Activated CD4-positive, alpha-beta T cell treated with anti-CD3 and anti-CD28 coated beads for 24 hours (primary cell): ENCODE measurements at places on chromosomes 4 and X.

DNA sequence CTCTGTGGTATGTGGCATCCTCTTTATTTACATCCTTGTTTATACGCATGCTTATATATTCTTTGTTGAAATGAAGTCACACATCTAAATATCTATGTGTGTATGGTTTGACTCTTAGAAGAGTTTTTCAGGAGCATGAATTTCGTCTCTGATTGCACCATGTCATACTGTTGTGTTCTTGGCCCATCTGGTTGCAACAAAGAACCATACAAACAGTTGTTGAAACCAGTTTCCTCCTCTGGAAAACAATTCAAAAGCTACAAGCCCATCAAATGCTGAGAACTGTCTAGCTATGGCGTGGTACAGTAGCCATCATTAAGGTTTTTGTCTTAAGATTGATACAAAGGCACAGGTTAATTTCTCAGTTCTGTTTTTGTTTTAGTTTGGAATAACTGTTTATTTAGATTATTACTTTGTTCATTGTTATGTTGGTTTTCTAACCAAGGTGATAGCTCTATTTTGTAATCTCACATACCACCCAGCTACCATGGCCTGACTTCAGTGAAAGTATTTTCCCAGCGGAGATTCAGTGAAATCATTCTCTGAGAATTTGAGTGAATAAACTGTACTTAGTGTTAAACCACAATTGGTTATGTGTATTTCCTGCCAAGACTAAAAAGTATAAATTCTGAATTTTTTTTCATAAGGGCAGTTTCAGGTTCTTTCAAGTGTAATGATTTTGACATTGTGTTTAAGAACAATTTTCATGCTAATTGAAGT, 91.0 kb downstream of the ARHGAP24 start:
- DNase-seq = no peak

DNA sequence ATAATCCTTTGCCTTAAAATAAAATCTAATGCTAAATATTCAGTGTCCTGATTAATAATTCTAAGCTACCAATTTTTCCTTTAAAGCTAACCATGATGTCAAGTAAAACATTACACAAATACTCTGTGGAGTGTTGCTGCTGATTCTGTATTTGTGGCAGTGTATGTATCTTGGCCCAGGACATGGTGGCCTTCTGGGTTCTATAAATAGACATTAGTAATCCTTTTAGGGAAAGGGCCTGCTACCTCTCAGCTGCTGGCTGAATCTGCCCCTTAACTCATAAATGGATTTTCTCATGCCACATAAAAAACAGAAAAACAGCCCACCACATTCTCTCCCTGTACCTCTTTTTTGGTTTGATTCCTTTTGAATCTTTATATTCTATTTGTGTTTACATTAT, 1.2 kb upstream of the XK start:
- no peak for DNase-seq

DNA sequence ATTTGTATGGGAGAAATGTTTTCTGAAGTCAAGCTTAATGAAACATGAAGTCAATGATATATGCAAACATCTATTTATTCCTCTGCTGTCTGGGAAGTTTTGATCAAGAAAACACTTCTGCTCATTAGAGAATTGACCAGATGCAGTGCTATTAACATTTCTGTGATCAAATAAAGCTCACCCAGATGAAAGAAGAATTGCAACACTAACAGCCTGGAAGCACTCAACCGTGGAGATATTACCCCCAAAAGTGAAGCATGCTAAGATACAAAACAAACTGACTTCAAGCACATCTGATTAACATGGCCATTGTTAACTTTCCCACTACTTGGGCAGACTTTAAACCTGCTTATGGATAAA, 73.7 kb upstream of the GUCY1A1 start:
- no peak for DNase-seq

DNA sequence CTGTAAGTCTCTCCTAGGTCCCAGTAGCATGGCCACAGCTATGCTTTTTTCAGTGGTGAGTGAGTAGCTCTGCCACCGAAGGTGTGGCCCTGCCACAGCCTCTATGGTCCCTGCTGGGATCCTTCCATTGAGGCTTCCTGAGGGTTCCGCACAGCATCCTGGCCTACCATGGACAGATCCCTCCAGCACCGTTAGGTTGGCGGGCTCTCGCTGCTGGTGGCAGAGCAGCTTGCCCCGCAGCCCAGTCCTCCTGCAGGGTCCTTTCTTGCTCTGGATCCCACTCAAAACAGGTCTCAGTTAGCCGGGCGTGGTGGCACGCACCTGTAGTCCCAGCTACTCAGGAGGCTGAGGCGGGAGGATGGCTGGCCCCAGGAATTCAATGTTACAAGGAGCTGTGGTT, 2.4 kb upstream of the PDZD4 start:
- DNase-seq = no peak

GRCh38 chrX:48468247-48468671, 1.8 kb downstream of the SLC38A5 start:
- DNase-seq = peak; percentile 38

DNA sequence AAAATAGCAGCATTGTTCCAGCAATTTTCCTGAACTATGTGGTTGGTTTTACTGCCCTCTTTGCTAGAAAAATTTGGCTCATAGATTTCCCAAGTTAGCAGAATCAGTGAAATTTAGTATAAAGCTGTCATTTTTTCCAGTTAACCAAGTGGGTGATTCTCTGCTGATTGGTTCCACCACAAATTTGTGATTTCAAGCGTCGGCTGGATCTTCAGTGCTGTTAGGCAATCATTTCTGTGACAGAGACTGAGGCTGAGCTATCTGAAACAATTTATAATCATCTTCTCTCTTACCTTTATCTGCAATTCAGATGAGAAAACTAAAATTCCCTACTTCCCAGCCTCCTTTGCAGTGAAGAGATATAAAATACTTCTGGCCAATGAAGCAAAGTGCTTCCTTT, 68.6 kb upstream of the OTUD4 start:
- DNase-seq = no peak

GRCh38 chrX:1074755-1075154, 137.7 kb downstream of the CRLF2 start:
- DNase-seq = no peak

DNA sequence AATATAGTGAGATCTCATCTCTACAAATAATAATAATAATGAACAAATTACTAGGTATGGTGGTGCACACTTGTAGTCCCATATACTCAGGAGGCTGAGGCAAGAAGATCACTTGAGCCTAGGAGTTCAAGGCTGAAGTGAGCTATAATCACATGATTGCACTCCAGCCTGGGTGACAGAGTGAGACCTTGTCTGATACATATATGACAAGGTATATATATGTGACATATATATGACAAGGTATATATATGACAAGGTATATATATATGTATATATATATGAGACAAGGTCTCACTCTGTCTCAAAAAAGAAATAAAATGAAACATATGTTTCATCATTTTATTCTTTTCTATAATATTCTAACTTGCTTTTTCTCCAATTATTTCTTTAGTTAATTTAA, 278.1 kb upstream of the TET2 start:
- DNase-seq = no peak

GRCh38 chr4:38782452-38783108, at the start of gene TLR10:
Gene TLR10, minus strand, starts transcription at chr4:38782990. Its CDS starts 7,400 bp downstream, at chr4:38775590.
- no peak for DNase-seq

DNA sequence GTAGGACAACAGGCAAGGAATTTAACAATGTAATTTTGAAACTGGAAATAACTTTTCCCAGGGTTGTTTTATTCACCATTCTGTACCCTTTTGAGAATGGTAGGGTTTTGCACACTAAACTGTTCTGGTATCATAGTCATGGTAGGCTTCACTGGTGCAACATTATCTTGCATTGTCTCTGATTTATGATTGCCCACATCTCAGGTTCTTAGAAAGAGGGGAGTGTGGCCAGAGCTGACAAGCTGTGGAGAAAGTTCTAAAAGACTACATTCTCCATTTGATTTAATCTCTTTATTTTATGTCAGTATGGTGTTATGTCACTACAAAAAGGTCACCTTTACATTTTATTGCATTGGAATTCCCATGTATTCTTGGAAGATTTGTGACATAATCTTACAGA, 447.3 kb downstream of the GRIA2 start:
- no peak for DNase-seq

DNA sequence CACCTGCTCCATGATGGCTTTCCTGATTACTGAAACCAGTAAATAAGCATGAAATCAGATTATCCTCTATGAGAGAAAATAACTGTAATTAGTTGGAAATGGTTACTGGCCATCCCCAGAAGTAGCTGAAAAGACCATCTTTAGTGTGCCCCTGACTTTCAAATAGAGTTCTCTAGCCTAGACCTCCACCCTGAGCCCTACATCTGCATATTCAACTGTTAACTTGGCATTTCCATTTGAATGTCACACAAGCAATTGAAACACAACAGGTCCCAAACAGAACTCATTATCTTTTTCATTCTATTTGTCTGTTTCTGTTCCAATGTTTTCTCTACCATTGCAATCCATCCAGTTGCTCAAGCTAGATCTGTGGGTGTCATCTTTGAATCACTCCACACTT, 952.3 kb downstream of the RPA4 start:
- no peak for DNase-seq

GRCh38 chrX:30895370-30895769, 6.3 kb upstream of the TAB3 start:
- DNase-seq = no peak

DNA sequence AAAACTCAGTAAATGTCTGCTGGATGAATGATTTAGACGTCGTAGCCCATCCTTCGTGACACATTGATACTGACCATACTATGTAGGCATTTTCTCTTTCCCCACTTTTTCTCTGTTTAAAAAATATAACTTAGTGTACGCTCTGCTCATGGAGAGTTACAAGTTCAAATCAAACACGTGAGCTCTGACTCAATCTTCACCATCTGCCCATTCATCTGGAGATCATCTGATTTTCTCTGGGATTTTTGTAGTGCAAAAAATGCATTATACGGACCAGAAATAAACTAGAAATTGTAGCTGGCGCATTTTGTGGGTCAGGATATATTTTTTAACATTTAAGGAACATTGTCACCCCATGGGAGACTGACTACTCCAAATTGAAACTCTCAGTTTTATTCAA, 124.7 kb upstream of the FAM9B start:
- DNase-seq = no peak

- no peak for DNase-seq
Observed at GRCh38 chr4:89509708-89510281, 202.2 kb upstream of the GPRIN3 start.

DNA sequence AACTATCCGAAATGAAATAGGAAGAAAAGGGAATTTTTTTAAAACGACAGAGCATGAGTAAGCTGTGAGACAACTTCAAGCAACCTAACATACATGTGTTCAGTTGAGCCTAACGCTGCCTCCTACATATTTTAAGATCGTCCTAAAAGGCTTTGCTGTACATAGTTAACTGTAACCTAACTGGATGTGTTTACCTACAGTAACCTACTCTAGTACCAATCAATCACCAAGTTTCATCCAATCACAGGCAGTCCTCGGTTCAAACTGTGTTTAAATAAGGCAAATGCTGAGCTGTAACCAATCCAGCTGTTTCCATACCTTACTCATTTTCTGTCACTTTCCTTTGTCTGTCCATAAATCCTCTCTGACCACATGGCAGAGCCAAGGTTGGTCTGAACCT, 17.1 kb downstream of the RCHY1 start:
- DNase-seq = no peak

- no peak for DNase-seq
Observed at GRCh38 chrX:119150163-119151050, 22.8 kb upstream of the KIAA1210 start.

DNA sequence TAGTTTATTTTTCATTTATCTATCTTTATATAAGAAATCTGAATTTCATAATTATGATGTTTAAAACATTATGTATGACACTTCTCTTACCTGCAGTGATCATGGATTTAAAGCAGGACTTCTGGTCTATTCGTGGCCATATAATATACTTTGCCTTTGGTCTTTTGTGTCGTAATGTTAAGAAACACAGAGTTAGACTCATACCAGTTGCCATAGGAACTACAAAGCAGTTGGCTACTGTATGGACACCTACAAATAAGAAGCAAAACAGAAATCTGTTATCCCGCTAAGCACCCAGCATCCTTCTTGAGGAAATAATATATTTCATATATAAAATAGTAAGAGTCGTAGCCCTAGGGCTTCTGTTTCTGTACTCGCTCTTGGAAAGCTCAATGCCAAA, 4.3 kb downstream of the SEPSECS start:
- DNase-seq = no peak

GRCh38 chrX:5979338-5979737, 249.3 kb downstream of the NLGN4X start:
- DNase-seq = no peak

GRCh38 chr4:168514249-168514852, 17.5 kb downstream of the PALLD start:
- DNase-seq = no peak

GRCh38 chrX:130247996-130248395, 20.7 kb downstream of the ZNF280C start:
- no peak for DNase-seq

DNA sequence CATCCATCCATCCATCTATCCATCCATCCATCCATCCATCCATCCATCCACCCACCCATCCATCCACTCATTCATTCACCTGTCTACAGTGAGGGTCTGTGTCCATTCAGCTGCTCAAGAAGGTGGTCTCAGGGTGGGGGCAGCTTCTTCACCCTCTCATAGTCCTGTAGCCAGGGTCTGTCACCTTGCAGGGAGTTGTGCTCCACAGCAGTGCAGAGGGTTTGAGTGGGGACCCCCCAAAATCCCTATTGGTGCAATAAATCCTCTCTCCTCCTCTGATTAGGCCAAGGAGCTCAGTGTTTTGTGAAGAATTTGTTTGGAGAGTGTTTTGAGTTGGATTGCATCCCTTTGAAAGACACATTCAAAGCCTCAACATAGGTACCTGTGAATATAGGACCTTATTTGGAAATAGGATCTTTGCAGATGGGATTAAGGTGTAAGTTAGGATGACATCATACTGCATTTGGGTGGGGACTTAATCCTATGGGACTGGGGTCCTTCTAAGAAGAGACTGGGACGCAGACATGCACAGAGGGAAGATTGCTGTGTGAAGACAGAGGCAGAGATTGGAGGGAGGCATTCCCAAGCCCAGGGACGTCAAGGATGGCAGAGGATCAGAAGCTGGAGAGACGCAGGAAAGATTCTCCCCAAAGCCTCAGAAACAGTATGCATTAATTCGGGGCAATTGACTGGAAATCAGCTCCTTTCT, 12.0 kb downstream of the P2RY8 start:
- DNase-seq = no peak

- DNase-seq = no peak
Observed at GRCh38 chrX:24672701-24673190, 21.0 kb upstream of the POLA1 start.

DNA sequence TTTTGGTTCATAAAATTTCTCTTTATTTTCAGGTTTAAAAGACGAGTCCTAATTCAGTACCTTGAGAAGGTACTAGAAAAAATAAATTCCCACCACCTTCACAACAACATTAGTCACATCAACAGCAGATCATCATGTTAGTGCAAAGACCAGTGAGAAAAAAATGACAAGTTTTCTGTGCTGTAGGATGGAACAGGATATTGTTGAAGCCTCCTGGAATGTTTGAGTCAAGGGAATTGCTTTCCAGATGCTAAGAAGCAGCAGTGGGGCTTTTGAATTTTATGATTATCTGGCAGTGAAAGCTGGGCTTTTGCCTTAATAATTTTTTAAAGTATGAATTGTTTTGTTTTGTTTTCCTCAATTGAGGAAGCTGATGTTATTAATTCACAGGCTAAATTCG, 61.0 kb downstream of the INTS6L start:
- no peak for DNase-seq

- DNase-seq = no peak
Observed at GRCh38 chrX:150845091-150845490, 53.4 kb downstream of the CD99L2 start.
